ENCODE measurements at places on chromosomes 3 and 15.
A peak's percentile ranks its signal among the peaks of the same experiment; 100 is the strongest.

GRCh38 chr3:188949456-188949855, 222.3 kb upstream of the TPRG1 start:
- DNase-seq, result no peak

- no peak for DNase-seq
Observed at GRCh38 chr15:51270706-51271105, 67.7 kb downstream of the CYP19A1 start.

- no peak for DNase-seq
Observed at GRCh38 chr3:7280318-7280717, 419.4 kb downstream of the GRM7 start.

DNA sequence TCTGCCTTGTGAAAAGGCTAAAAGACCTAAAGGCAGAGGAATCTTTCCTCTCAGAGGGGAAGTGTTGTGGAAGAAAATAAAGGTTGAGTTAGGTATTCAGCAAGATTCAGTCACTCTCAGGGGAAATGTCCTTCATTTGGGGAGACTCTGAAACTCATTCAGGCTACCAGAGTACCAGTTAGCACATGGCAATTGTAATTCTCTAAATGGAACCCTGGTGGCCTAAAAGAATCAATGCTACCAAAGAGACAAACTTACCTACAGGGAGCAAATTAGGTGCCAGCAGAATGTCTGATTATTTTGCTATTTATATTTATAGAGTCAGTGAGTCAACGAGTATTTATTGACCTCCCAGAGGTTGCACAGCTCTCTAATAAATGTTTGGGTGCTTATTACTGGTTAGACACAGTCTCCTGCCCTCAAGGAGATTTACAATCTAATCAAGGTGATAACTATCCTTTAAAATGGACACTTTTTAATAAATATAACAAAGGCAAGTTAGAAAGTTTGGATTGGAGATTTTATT, 33.9 kb upstream of the CDIN1 start:
- no peak for DNase-seq

DNA sequence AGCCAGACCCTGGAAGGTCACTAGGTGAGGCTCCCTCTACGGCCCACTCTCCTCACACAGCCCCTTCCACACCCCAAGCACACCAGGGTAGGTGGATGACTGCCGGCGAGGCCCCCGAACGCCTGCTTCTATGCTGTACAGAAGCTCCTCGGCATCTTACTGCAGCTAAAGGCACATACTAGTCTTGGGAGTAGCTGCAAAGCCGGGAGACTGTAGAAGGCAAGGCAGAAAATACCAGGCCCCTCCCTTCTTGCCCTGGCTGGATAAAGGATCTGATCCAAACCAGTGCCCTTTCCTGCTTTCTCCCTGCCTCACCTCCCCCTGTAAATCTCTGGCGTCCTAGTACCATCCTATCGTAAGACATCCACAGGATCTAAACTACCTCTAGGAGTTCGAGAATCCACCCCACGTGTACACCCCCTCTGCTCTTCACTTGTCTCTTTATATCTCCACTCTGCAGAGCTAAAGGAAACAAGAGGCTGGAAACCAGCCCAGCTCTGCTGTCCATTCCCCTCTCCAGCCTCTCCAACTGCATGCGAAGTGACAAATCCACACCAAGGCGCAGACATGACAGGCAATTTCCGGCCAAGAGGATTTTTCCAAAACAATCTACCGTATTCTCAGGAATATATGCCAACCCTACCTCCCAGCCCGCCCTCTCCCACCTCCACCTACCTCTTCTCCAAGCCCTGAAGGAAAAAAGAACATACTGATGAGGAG, 11.8 kb downstream of the TNK2 start:
- DNase-seq, result peak; percentile 67

- peak; percentile 8 for DNase-seq
Observed at GRCh38 chr3:197541756-197542539, 13.8 kb downstream of the BDH1 start.

- peak; percentile 49 for DNase-seq
Observed at GRCh38 chr3:127652246-127652995, 20.3 kb upstream of the ABTB1 start.

- DNase-seq, result peak; percentile 63
Observed at GRCh38 chr3:40044487-40044886, 235.1 kb downstream of the MYRIP start.

GRCh38 chr3:185152410-185153170, at the start of gene C3orf70:
C3orf70 (minus strand) TSS chr3:185153060; CDS start chr3:185152823, 237 bp downstream.
- DNase-seq, result no peak

GRCh38 chr15:69232765-69233164, 65.9 kb upstream of the PAQR5 start:
- DNase-seq, result no peak

DNA sequence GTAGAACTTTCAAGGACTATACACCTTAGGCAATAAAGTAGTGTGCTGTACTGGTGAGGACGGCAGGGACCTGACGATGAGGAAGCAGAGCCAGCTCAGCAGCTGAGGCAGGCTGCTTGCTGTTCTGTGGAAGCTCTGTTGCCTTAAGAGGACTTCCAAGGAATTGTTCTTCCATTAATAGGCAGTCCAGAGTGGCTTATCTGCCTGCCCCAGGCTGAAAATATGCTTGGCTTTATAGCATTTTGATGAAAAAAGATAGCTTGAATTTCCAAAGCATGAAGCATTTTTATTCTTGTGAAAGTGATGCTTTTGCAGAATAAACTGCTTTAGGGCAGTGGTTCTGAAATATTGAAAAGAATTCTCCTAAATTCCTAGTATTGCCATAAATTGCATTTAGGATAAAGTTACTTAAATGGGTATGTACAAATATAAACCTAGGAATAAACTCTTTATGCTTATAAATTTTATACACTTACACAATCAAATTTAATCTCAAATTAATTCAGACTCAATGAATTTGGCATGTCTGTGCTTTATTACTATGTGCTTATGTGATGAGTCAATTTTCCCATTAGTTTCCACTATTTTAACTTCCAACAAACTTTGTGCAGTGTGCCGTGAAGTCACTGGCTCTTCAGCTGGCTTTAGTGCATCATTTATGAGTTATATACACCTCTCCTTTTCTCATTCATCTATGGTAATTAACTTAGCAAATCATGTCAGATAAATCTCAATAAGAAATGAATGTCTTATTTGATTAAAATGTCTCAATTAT, 231.0 kb upstream of the RASGRP1 start:
- DNase-seq, result no peak

DNA sequence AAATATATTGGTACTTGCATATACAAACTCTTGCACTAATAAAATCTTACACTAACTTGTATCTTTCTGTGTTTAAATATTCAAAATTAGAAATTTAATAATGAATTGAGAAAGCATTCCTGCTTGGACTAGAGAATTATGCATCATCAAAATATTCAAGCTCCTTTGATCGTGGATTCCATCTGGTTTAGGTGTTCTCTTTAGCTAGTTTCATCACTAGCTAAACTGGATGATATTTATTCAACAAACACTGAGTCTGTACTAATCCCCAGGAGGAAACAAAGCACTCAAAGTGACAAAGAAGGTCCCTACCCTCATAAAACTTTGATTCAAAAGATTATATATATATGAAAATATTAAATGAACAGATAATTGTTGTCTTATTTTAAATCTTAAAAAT, 1360.9 kb upstream of the ALCAM start:
- peak; percentile 26 for DNase-seq

DNA sequence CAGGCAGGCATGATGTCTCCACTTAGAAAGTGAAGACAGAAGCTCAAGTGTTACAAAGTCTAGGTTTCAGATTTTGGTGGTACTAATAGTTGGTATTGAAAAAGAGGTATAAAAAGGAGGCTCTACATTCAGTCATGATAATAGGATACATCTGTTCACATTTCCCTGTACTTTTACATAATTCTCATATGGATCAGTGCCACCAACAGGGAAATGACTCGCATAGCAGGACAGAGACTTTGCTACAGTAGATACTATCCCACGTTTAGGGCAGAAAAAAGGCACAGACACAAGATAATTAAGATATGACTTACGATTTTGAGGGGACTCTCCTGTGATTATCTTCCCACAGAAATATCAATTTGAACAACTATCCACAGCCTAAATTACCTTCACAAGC, 1062.9 kb upstream of the EPHA6 start:
- DNase-seq, result no peak

- DNase-seq, result no peak
Observed at GRCh38 chr15:43127752-43128151, 5.6 kb upstream of the TMEM62 start.

- peak; percentile 68 for DNase-seq
Observed at GRCh38 chr3:149352556-149352955, 19.1 kb upstream of the TM4SF18 start.

DNA sequence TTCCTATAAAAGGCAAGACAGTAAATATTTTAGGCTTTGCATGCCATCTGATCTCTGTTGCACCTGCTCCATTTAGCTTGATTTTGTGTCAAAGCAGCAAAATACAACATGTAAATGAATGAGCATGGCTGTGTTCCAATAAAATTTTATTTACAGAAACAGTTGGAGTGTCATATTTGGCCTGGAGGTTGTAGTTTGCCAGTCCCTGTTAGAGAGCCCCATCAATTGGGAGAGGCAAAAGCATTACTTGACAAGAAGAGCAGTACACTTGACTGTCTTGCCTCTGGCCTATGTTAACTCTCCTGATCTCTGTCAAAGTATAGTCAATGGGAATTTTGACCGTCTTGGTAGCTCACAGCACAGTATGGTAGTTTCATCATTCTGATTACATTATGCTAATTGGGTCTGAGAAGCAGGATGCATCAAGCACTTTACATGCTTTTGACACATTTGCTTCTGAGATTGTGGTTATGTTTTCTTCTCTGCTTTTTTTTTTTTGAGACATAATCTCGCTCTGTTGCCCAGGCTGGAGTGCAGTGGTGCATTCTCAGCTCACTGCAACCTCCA, 35.4 kb downstream of the SLC28A2 start:
- DNase-seq, result no peak

DNA sequence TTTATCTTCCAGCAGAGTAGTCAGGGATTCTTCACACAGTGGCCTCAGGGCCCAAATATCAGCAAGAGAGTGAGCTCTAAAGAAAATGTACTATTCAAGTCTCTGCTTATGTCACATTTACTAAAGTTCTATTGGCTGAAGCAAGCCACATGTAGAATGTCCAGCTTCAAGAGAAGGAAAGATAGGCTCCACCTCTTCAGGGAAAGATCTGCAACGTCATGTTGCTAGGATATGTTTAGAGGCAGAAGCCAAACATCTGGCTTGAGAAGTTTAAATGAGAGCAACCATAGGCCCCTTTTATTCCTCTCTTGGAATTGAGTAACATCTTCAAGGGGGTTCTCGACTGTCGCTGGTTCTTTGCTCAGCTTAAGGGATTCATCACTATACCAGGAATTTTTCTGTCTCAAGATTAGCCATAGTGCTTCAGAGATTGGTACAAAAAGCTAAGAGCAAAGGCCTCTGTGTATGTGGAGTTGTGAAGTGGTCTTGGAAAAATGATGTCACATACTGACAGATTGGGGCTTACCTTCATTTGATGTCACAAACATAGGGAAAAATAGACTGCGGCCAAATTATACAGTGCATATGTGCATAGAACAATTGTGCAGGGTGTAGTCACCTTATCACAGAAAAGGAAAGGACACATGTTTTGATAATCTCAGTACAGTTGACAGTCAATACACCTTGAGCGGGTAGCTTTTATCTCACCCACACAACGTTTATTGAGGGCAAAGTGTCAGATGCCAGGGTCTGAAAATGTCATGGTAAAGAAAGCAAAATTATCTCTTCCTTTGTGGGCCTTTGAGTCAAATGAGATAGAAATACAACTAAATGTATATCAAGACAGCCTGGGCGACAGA, 11.3 kb upstream of the THRB start:
- DNase-seq, result peak; percentile 70

- DNase-seq, result no peak
Observed at GRCh38 chr15:29102911-29103823, 166.5 kb downstream of the NSMCE3 start.

GRCh38 chr15:89391685-89392257, 57.1 kb upstream of the POLG start:
- DNase-seq, result no peak

- no peak for DNase-seq
Observed at GRCh38 chr3:40719660-40720287, 195.0 kb downstream of the ZNF621 start.

DNA sequence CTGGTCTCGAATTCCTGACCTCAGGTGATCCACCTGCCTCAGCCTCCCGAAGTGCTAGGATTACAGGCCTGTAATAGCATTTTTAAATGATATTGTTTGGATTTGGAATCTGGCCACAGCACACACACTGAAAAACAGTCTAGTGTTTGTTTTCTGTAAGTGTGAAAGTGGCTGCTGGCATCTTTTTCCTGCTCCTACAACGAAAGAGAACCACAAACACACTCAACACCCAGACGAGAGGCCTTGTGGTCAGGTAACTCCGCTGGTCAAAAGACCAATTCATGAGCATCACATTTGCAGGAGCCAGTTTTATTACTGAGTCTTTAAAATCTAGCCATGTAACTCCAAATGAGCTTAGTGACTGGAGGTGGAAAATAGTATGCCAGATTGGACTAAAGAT, 50.2 kb downstream of the IMPG2 start:
- no peak for DNase-seq

GRCh38 chr3:148330542-148330941, 367.2 kb upstream of the AGTR1 start:
- DNase-seq, result no peak

GRCh38 chr3:118945834-118946233, 88.8 kb downstream of the IGSF11 start:
- no peak for DNase-seq

DNA sequence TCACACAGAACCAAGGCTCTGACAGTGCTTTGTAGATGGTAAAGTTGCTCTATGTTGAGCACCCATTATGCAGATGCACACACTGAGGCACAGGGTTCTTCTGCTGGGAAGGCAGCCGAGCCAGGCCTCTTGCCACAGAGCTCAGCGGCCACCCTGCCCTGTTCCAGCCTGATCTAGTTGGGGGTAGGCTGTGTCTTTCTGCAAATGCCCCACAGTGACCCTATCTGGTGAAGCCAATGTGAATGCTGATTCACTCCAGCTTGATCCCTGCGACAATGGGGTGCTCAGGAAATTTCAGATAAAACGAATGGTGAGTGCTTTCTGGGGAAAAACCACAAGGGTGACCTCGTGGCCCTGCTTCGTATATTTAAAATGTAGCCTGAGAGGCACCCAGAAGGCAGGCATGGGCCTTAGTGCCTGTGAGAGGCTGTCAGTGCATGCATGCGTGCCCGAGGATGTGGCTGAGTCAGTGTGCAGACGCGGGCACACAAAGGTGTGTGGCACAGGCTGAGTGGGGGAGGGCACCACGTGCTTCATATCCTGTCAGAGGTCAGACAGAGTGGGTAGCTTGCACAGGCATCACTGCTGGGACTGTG, 85.7 kb downstream of the ATP2B2 start:
- no peak for DNase-seq

- DNase-seq, result no peak
Observed at GRCh38 chr15:62844564-62845240, 197.8 kb upstream of the TPM1 start.

- DNase-seq, result no peak
Observed at GRCh38 chr3:126212250-126212619, 31.8 kb upstream of the ALDH1L1 start.
